ENCODE measurements at places on chromosomes 6 and 20.

GRCh38 chr6:157498817-157499216 is 117.8 kb downstream of the ZDHHC14 start:
- H3K27ac ChIP-seq: no peak overlapping the region
- peaks cover 13% of the 10 kb centered on the region for H3K27me3 ChIP-seq
- DNase-seq: no peak
- H3K36me3 ChIP-seq: peaks cover 5% of the 10 kb centered on the region
- H3K4me1 ChIP-seq: peaks cover 6% of the 10 kb centered on the region
- H3K4me3 ChIP-seq: no peak overlapping the region

- H3K4me1 ChIP-seq: no peaks in the 10 kb centered on the region
- H3K27ac ChIP-seq: no peak overlapping the region
These were observed 56.5 kb upstream of the DACT2 start for GRCh38 chr6:168376120-168376519.

GRCh38 chr20:33279261-33279910 is 3.6 kb upstream of the BPIFB1 start:
- DNase-seq: no peak
- no peak overlapping the region for H3K4me3 ChIP-seq
- no peak overlapping the region for H3K27ac ChIP-seq
- peaks cover 29% of the 10 kb centered on the region for H3K27me3 ChIP-seq
- no peaks in the 10 kb centered on the region for H3K4me1 ChIP-seq

- peaks cover 4% of the 10 kb centered on the region for H3K4me1 ChIP-seq
- no peak overlapping the region for H3K4me3 ChIP-seq
- H3K36me3 ChIP-seq: no peaks in the 10 kb centered on the region
These were observed 2.3 kb downstream of the CDH22 start for GRCh38 chr20:46305973-46306360.

DNA sequence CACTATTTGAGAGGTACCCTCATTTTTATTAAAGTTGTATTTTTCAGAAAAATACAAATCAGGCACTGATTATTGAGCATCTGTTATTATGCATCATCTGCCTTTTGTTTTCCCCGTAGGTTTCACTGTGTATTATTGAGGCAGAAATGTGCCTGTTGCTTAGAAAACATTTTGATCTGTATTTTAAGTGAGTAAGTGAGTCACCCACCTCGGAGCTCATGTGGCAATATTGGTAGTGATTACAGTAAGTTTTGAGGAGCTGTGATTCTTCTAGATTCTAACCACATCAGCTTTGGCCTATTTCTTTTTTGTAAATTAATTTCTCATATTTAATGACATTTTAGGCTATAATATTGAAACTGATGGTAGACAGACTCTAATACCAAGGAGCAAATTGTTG is 59.6 kb upstream of the LAMP5 start:
- DNase-seq: no peak
- no peaks in the 10 kb centered on the region for H3K4me1 ChIP-seq
- H3K27me3 ChIP-seq: no peaks in the 10 kb centered on the region
- H3K36me3 ChIP-seq: no peaks in the 10 kb centered on the region

DNA sequence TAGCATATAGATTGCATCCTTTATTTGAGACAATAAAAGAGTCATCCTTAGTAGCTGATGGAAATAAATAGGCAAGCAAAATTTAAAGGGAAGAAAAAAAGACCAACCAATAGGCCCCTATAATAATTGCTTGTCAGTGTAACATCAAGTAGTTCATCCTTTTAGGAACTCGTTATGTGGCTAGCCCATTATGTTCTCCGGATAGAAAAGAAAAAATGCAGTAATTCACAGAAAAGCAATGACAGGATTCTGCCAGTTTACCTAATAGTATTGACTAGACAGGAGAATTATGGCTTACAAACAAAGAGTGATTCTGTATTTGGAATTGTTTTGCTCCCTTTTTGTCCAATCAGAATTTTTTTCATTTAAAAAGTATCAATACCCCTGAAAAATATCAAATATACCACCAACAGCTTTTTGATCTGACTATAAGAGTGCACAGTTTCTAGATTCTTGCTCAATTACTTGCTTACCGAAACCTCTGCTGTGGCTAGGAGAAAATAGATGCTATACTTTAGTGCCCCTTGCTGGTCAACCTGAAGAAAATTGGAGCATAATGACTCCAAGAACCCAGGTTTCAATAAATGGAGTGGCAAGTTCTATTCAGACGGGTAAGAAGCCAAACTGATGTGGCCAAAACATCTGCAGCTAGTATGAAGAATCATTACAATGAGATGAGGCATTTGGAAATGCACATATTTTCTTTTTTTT is 91.5 kb upstream of the SASH1 start:
- no peak for DNase-seq
- H3K4me3 ChIP-seq: no peak overlapping the region
- H3K27me3 ChIP-seq: peaks cover 4% of the 10 kb centered on the region
- H3K4me1 ChIP-seq: no peaks in the 10 kb centered on the region
- no peaks in the 10 kb centered on the region for H3K36me3 ChIP-seq

GRCh38 chr20:35956616-35957015 is 2.3 kb upstream of the SCAND1 start:
- no peak for DNase-seq
- H3K36me3 ChIP-seq: peaks cover 11% of the 10 kb centered on the region
- H3K27me3 ChIP-seq: peaks cover 21% of the 10 kb centered on the region
- no peak overlapping the region for H3K4me3 ChIP-seq

- DNase-seq: no peak
- H3K27me3 ChIP-seq: no peaks in the 10 kb centered on the region
These were observed 1.3 kb downstream of the LSM14B start for GRCh38 chr20:62123450-62124118.

Data from activated naive CD4-positive, alpha-beta T cell treated with anti-CD3 and anti-CD28 coated beads, Interleukin-2, amount 10 ng/mL, durations not matched to agents 7 days and 5 days (primary cell).